Parietal lobe (tissue), 2 donors: ENCODE measurements at places on chromosomes 3 and 15. TPM values are rescaled to one million over a fixed set of nuclear protein-coding genes. Genes with fewer than 3 reads are reported as not detected.

CYP11A1 gene
- total RNA-seq = not detected

CCR2 gene
- total RNA-seq = not detected

BNC1 gene
- not detected for total RNA-seq

FBXW12 gene
- total RNA-seq = 2.8 TPM

C3orf49 gene
- not detected for total RNA-seq
